ENCODE measurements at places on chromosomes 5 and 9.

- DNase-seq = no peak
These were observed 312.0 kb downstream of the TLE1 start for GRCh38 chr9:81377320-81377719.

GRCh38 chr5:61455179-61456006 lies 123.3 kb downstream of the ZSWIM6 start:
- no peak for DNase-seq

DNA sequence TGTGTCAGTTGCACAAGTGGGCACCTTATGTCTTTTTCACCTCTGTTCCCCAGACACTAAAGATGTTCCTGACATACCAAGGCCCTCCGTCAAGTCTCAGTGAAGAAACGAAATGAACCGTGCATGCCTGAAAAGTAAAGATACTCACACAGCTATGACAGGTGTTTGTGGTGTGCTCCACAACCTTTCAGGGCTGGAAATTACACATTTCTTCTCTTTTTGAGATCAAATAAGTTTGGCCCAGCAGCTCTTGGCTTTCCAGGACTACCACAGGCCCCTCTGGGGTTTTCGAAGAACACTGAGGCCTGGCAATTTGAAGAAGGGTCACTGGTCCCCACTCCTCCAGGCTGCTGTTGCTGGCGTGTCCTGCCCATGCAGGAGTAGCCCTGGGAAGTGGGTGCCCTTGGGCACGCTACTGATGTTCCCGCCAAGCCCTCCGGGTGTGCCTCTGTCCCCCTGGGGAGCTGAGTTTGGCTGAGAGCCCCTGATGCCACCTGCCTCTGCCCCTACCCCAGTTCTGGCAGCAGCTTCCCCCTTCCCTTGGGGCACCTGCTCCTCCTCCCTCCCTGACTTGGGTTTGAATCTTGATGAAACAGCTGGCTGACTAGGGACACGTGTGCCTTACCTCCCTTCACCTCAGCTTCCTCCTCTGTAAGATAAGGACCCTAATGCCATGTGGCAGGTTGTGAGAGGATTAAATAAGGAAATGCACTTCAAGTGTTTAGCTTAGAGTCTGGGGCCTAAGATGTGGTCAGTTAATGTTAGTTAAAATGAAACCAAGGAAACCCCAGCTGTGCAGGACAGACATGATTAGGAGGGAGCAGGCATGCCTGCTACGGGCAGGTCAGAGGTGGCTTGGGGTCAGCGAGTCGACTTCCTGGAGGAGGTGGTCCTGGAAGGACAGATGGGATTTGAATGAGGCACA lies 49.1 kb upstream of the GADD45G start:
- DNase-seq = no peak

DNA sequence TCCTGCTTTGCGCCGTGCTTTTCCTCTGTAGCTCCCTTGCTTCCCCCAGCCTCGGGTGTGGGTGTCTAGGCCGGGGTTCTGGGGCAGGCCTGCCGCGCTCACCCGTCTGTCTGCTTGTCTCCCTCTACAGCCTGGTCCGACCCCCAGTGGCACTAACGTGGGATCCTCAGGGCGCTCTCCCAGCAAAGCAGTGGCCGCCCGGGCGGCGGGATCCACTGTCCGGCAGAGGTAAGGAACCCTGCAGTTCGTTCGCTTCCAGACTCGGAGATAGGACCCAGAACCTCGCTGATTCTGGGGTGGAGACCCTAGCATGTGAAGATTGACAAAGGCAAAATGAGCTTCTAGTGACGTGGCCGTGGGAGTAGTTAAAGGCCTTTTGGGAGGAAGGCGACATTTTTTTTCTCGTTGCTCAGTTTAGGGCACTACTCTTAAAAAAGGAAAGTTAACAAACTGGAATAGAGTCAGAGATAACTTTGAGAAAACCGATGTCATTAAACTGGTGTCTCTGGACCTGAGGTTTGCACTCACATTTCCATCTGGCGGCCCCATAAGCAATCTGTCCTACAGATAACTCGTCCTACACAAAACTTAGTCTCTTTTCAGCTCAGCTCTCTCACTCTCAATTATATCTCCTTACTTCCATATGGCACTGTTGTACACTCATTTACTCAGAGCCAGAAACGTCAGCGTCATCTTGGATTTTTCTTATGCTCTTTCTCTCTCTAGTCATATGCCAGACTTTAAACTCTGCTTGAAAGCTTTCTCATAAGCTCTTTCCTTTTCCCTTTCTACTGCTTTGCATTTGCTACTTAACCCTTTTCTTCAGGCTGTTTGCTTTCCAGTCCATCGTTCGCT lies 561 bp downstream of the SEC61B start:
- DNase-seq = no peak

DNA sequence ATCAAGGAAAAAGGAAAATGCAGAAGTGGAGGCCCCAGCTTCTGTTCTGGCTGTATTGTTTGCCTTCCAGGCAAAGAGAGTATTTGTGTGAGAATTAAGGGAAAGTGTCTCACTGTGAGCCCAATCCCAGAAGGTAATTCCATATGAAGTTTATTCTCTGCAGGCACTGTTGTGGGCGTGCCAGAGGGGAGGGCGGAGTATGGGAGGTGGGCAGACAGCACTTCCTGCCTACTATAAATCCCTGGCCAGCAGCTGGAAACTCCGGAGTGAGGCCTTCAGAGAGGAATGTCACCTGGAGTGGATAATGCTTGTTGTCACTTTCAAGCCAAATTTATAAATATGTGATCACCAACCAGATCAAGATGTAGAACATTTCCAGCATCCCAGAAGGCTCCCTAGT lies 209.5 kb downstream of the ARHGAP26 start:
- DNase-seq = no peak

DNA sequence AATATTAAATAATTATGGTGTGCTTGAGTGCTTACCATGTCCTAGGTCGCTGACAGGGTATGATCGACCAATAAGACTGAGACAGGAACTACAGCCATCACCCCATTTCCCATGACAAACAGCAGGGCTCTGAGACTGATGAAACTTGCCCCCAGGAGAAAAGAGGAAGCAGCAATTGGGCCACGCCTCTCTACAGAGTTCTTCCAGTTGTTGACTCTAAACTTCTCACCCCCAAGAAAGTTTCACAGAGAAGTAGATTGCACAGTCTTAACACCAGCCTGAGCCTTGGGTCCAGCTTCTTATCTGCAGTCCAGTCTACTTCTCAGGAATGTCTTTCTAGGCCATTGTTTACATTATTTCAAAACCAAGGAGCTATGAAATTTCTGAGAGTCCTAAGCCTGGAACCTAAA lies 182.2 kb upstream of the ANKRD55 start:
- DNase-seq = no peak

DNA sequence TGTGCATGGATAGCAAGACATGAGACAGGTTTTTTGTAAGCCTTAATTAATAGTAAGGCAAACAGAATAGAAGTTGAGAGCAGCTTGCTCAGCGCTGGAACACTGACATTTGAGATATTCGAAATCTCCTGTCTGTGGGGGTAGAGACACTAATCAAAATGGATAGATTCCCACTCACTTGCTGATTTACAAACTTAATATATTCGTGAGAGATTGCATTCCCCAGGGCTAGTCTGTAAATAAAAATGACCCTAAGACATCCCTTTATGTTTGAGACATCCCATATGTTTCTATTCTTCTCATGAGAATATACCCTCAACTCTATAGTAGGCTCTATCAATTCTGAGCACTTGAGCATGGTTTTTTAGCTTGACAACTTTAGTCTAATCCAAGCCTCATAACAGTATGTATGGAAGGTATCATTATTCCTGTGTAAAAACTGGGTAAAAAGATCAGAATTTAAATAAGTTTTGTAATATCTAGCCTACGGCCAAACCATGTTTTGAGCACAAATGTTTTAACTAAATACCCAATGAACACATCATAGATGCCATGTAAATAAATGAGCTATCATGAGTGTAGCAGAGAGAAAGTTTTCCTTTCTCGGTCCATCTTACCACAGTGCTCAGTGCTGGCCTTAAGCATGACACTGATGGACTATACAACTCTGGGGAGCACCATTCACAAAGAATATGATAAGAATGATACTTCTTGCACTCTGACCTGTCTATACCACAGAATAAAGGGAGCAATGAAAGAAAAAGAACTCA lies 609.2 kb downstream of the PSAT1 start:
- no peak for DNase-seq

DNA sequence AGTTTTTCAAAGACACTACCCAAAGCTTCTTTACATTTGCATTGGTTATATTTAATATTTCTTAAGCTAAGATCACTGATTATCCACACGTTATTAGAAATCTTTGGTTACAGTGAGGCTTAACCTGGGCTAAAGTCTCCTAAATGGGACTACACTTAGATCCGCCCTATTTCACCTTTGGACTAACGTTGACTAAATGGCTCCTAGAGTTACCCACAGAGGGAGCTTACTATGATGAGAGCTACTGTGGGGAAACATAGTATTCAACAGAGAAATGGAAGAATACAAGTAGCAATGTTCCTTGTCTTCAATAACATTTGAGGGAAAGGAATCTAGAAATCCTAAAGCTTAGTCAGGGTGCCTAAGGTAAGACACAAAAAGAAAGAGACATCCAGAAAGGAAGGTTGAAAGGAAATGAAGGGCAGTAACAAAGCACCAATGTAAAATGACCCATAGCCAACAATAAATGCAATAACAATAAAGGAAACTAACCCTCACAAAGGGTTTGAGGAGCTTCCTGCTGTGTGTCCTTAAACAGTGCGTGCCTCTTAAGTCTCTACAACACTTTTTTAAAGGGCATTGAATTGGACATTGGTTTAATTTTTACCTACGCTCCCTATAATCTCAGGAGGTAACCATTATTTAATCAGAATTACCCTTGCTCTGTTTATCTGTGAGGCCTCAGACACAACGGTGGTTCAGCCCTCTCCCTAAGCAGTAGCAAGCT lies 217.1 kb downstream of the PJA2 start:
- no peak for DNase-seq

DNA sequence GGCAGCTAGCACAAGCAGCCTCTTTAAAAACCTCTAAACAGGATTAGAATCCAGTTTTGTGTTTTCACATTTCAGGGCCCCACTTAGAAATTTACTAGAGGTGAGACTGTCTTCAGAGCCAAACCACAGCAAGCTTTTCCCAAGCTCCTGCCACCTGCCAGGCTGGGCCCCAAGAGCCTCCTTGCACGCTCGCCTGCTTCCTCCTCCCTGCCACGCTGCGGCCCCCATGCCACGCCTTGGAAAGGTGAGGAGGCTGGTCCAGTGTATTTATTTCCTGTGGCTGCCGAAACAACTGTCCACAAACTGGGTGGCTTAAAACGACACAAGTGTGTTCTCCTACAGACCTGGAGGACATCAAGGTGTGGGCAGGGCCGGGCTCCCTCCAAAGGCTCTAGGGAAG lies 43.4 kb downstream of the NKX2-5 start:
- DNase-seq = no peak

DNA sequence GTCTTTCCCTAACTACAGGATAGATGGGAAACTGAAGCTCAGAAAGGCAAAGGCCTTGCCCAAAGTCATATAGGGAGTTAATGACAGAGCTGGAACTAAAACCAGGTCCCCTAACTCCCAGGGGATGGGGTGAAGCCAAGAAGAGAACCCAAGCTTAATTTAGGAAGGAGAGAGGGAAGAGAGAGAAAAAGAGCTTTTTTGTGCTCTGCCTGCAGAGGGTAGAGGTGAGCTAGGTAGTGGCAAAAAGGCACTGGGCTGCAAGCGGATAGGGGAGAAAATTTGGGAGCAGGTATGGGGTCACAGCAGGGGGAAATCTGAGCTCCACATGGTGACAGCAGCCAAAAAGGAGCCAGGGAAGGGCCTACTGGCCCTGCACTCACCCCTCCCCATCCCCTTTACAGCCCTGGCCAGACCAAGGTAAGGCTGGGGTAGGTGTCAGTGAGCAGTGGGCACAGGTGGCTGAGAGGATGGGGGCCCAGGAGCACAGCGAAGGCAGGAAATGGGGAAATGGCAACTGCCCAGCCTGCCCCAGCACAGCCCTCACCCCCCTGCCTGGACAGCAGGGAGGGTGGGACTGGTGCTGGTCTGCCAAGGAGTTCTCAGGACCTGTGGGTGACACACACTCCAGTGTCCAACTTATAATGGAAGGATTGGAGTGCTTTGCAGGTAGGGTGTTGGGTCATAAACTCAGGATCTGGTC lies 3.3 kb downstream of the ENHO start:
- no peak for DNase-seq

- DNase-seq = no peak
These were observed 71.8 kb upstream of the LHFPL2 start for GRCh38 chr5:78720227-78720985.

DNA sequence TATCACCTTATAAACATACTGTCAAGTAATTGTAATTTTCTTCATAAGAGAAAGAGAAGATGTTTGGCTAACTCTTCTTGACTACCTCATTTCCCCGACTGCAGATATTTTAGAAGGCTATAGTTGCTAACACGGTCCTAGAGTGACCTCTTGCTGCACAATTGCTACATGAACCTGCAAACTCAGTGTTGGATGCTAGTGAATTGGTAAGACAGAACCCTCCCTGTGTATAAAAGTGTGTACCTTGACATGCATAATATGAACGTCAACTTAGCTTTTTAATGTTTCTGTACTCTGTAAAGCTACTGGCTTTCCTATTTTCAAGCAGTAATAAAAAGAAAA lies 46.7 kb upstream of the CER1 start:
- DNase-seq = no peak

DNA sequence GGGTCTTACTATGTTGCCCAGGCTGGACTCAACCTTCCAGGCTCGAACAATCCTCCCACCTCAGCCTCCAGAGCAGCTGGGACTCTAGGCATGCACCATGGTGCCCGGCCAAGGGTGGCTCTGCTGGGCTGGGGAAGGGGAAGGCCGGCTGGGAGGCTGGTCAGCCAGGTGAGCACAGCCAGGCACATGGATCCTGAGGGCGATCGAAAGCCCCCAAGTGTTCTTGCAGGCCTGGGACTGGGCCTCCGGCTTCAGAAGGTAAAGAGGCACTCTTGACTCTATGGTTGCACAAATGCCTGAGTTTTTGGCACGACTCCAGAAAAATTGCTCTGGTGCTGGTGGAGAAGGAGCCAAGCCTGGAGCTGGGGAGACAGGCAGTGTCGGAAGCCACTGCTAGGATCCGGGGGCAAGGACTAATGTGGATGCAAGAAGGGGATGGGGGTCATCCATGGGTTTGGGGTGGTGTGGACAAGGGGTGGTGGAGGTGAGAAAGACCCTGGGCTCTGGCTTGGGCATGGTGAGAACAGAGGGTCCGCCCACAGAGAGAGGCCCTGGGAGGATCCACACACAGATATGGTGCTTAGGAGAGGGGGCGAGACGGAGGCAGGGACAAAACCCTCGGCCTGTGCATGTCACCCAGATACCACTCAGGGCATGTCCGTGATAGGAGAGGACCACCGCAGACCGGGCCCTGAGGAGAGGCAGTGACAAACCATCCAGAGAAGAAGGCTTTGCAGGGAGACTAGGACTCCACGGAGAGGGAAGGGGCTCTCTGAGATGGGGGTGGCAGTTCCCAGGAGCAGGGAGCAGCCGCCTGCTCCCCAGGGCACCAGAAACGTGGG lies 51.1 kb upstream of the COL5A1 start:
- DNase-seq = no peak

Measured in activated naive CD4-positive, alpha-beta T cell treated with Interleukin-2 at 50 U/mL for 16 hours (primary cell).